ENCODE measurements at places on chromosomes 3 and 15.
A peak's percentile ranks its signal among the peaks of the same experiment; 100 is the strongest.

GRCh38 chr15:62994439-62994838 is 48.1 kb upstream of the TPM1 start:
- DNase-seq = no peak

DNA sequence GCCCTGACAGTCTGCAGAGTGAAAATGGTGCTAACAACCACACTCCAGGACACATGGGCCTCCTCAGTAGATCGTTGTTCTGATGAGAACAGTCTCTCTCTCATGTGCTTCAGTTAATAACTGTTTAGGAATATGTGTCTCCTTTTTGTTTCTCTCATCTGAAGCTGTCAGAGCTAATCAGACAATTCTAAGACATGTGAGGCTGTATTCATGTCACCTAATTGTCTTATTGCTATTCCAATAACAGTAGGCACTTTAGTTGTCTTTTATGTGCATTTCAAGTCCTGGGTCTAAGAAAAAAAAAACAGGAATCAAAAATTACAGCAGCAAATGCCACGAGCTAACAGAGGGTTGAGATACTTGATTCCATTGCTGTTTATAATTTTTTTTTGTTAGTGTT is 89.1 kb downstream of the WDR49 start:
- no peak for DNase-seq

DNA sequence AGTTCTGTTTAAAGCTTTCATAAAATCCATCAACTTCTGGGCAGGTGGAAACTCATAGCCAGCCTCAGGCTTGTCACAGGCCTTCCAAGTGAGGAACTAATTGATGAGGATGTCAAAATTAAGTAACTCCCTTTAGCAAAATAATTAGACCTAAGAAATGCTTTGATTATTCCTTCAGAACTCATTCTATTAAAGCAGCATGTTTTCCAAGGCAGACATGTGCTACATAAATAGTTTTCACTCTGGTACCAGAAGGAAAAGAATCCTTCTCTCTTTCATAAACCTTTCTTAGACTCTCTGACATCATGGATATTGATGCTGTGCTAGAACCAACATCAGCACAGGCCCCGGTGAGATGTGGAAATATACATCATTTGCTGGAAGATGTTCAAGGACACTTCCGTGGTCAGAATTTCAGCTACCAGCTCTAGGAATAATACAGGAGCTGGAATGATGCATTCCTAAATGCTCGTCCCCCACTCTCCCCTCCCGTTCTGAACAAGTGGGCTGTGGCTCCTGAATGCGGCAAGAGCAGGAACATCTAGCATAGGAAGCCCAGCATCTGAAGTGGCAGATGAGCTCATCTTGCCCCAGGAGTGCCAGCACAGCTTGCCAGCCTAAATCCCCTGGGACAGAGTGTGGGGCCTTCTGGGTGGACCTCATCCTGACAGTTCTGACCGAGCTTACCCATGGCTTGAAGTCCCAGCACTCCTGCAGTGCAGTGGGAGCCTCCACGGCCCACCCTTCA is 82.4 kb downstream of the WWTR1 start:
- no peak for DNase-seq

DNA sequence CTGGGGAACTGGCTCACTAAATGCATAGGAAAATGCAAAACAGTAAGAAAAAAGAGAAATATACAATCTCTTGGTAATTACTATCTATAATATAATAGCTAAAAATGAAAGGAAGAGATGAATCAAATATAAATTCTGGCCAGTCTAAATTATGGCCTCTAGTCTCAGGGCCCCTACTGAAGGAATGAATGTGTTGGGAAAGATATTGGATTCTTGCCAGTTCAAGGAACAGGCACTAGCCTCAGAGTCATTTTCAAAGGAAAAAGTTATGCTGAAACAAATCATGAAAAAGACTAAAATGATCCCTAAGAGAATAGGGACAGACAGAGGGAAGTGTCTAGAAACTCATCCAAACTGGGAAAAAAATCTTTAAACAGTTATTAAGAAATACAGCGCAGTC is 62.4 kb downstream of the C3orf80 start:
- no peak for DNase-seq

DNA sequence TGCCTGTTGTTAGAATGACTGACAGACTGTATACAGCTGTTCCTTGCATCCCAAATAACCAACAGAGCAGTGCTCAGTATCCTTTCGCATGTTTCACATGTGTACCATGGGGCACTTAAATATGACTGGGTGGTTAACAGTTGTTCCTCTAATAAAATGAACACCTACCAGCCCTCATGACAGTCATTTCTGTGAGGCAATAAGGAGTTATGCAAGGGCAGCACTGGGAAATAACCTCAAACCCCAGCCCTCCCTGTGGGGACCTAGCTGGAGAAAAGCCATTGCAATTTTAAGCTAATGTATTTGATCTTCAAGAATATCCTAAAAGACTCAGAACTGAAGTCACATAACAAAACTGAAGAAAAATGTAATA is 7.3 kb downstream of the RFT1 start:
- no peak for DNase-seq

GRCh38 chr15:26128611-26129140 is 265.5 kb upstream of the ATP10A start:
- DNase-seq = no peak

- no peak for DNase-seq
These were observed 159.6 kb downstream of the LEKR1 start for GRCh38 chr3:156985711-156986110.

- peak; percentile 64 for DNase-seq
These were observed 798.8 kb downstream of the OTOL1 start for GRCh38 chr3:162295323-162295983.

- no peak for DNase-seq
These were observed 59.8 kb upstream of the ACKR4 start for GRCh38 chr3:132537297-132537696.

- no peak for DNase-seq
These were observed 1592.8 kb upstream of the GBE1 start for GRCh38 chr3:83354205-83354604.

GRCh38 chr3:10344147-10344943 is 23.4 kb upstream of the SEC13 start:
- peak; percentile 73 for DNase-seq

GRCh38 chr15:95511671-95512070 is 818.8 kb upstream of the NR2F2 start:
- DNase-seq = no peak

DNA sequence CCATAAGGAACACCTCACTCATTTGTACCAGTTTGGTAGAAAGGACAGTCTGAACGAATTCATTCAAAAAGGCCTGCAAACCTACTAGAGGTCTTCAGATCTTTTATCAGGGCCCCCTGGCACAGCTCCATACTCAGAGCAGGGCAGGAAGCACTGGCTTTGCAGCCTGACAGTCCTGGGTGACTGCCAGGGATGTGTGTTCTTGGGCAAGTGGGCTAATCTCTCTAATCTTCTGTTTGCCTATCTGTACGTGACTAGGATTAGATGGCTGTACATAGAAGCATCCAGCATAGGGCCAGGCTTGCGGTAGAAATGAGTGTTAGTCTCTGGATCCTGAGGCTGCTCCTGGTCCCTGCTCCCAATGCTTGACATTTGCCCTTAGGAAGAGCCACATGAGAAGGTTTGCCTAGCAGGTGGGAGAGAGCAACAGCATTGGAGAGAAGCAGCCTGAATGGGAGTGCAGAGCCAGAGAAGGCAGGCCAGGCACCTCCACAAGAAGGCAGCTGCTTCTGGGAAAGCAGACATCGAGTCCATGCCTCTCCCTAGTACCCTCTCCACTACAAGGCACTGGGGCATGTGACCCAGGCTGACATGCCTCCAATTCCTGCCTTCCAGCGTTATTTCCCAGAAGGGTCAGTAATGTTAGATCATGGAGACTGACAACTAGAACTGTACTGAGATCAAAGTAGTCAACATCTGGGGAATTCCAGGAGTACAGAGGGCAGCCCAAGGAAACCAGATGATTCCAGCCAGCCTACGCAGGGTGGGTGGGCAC is 1.0 kb upstream of the CXCR6 start:
- DNase-seq = no peak
